ENCODE measurements at places on chromosomes 5 and 9.
A peak's percentile ranks its signal among the peaks of the same experiment; 100 is the strongest.

DNA sequence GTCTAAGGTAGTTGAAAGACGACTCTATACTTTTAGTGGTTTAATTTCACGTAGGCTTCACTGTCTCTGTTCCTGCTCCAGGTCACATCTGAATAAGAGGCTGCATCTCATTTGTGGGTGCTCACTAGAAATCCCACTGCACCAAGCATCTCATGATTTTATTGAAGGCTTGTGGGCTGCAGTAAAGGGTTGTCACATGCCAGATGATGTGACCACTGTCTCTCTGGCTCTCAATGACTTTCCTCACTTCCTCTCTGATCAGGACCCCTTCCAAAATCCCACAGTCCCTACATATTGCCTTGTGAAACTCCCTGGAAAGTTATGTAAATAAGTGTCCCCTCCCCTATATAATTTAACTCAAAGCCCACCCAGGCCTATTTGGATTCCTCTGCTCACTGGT lies 8.9 kb upstream of the ZCCHC10 start:
- DNase-seq, result no peak

GRCh38 chr9:34675869-34676268 lies 13.4 kb upstream of the CCL27 start:
- DNase-seq, result no peak

GRCh38 chr9:120395376-120395775 lies 184.6 kb downstream of the CDK5RAP2 start:
- DNase-seq, result no peak

DNA sequence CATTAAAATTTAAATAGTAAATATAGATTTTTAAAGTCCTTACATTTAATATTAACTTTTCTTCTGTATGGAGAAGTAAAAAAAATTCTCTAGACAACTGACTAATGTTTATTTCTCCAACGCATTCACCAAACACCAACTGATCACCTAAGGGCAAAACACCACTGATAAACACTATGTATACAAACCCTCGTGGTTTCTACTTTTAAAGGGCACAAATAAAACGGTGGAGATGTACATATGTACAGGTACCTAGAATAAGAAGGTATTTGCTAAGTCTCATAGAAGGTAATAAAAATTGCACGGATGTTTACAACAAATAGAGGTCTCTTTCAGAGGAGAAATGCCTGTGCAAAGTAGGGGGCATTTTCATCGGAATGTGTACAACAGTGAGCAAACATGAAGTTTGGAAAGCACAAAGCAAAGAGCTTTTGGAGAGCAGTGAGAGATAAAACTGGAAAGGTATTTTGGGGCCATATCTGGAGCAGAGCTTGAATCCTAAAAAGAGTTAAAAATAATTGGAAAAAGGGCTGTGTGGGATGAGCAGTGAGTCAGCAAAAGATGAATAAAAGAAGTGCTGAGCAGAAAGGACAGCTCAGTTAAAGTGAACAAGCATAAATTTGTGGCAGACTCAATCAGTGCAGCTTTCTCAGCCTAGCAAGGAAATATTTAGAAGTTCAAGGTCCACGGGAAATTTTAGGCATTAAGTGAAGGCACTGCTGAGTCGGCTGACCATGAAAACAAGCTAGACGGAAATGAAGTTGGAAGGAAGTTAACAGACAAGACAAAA lies 160.0 kb downstream of the TMEM161B start:
- no peak for DNase-seq

- DNase-seq, result no peak
Measured at GRCh38 chr5:21685522-21685921, 1167.6 kb downstream of the CDH12 start.

GRCh38 chr9:114450833-114451706 lies 54.2 kb downstream of the WHRN start:
- no peak for DNase-seq

DNA sequence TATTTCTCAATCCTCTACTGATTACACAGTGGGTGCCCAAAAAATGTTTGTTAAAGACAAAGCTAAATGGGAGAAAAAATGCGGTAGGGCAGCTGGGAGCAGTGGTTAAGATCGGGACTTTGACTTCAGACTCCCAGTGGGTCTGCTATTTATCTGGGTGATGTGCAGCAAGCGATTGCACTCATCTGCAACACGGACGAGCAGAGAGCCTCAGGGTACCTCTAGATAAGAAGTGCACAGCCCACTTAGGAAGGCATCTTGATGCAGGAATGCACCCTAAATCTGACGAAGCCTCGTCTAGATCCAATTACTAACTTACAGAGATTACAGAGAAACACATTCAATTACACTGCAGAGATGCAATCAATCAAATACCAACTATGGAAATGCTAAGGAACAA lies 4.0 kb downstream of the MAPK9 start:
- DNase-seq, result no peak

GRCh38 chr5:68446487-68446894 lies 230.9 kb downstream of the PIK3R1 start:
- no peak for DNase-seq

GRCh38 chr5:32852976-32853375 lies 141.9 kb downstream of the NPR3 start:
- DNase-seq, result no peak

GRCh38 chr9:129121483-129121882 lies 10.3 kb downstream of the PTPA start:
- peak; percentile 62 for DNase-seq

GRCh38 chr5:135129307-135129706 lies 95.3 kb upstream of the PITX1 start:
- no peak for DNase-seq

DNA sequence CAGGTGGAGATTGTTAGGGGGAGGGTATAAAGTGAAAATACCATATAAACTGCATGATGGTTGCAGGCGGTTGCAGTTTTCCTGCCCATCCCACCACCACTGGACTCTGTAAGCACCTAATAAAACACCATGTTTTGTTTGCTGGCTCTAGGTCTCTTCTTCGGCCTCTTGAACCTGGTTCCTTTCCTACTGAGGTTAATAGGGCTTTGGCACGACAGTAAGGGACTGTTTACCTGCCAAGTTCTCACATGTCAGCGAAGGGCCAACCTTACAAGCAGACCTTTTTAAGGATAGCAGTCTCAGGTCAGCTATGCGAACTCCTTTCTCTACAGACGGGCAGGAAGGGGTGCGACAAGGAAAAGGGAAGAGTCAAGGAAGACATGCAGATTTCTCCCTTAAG lies 3.4 kb upstream of the RFESD start:
- DNase-seq, result no peak

DNA sequence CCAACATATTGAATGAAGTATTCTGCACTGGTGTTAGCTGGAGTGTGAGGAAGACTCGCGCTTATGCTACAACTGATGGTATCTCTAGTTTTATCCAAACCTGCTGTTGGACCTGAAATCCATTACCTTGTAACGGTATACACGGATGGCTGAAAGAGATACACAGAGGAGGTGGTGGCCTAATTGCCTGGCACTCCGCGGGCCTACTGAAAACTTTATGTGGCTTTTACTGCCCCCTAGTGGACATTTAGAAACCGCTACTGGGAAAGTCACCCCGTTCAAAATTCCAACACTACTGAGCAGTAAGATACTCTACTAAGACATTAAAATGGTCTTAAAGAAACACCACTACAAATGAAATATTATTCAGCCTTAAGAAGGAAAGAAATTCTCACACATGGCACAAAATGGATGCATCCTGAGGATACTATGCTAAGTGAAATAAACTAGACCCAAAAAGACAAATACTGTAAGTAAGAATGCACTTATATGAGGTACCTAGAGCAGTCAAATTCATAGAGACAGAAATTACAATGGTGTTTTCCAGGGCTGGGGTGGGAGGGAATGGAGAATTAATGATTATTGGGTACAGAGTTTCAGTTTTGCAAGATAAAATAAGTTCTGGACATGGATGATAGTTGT lies 100.4 kb downstream of the TTLL11 start:
- DNase-seq, result peak; percentile 68
